ENCODE measurements at places on chromosomes 2 and 18. TPM values are rescaled to one million over a fixed set of nuclear protein-coding genes. Genes with fewer than 3 reads are reported as not detected.
A peak's percentile ranks its signal among the peaks of the same experiment; 100 is the strongest.

DNA sequence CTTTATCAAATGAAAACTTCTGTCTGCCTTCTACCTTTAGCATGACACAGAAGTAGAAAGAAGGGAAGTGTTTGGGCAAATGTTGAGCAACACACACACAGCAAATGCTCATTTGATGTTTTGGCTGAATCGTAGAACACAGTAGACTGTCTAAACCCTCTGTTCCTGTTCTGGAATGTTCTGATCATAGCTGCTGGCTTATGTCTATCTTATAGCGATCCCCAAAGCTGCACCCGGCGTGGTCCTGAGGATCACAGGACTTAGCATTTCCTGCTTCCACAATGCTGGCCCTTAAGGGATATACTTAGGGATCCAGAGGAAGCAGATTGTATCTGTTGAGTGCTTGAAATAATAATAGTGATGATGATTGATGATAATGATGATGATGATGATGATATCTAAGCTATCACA is 15.2 kb downstream of the GNLY start:
- DNase-seq, result no peak

DNA sequence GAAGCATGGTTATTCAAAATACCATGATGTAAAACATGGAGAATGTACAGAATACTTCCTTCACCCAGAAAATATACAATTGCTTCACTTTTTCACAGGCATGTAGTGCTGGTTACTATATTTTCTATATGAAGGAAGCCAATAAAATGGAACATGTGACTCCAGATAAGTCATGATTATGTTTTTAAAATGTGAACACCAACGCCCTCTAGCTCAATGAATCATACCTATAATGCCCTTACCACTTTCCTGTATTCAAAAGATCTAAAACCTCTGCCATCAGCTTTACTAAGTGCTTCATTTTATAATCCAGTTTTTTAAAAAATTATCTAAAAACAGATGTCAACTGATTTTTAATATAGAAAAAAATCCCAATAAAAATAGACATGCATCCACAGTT is 59.9 kb downstream of the SMAD2 start:
- DNase-seq, result no peak

DNA sequence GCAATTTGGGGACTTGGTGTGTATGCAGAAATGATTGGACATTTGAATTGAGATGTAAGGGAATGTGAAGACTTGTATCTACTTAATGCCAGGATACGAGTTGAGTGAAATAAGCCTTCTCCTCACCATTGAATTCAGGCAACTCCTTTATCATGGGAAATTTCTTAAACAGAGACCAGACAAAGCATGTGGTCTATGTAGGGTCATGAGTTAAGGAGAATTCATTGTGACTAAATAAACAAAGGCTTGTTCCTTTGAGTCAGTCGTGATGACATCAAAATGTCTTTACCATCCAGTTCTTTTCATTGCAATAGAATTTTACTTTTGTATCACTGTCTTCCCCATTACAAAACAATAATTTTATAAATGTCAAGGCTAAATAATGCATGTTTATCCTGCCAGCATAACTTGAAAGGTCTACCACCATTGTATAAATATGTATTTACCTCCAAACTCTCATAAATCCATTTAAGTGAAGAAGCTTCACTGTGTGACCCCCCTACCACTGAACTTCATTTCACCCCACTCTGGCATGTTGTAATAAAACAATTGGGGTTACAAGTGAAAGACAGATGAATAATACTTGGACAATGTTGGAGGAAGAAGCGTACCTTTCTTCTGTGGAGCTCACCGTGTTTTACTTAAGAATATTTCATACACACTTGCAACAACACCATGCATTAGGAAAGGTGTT is 149.4 kb downstream of the EPHA4 start:
- no peak for DNase-seq

- DNase-seq, result no peak
These were observed 301.8 kb upstream of the ID2 start for GRCh38 chr2:8380026-8380425.

- DNase-seq, result no peak
These were observed 23.2 kb upstream of the RNF103 start for GRCh38 chr2:86646865-86647264.

- DNase-seq, result no peak
These were observed 37.7 kb downstream of the MROH2A start for GRCh38 chr2:233815861-233816260.

DNA sequence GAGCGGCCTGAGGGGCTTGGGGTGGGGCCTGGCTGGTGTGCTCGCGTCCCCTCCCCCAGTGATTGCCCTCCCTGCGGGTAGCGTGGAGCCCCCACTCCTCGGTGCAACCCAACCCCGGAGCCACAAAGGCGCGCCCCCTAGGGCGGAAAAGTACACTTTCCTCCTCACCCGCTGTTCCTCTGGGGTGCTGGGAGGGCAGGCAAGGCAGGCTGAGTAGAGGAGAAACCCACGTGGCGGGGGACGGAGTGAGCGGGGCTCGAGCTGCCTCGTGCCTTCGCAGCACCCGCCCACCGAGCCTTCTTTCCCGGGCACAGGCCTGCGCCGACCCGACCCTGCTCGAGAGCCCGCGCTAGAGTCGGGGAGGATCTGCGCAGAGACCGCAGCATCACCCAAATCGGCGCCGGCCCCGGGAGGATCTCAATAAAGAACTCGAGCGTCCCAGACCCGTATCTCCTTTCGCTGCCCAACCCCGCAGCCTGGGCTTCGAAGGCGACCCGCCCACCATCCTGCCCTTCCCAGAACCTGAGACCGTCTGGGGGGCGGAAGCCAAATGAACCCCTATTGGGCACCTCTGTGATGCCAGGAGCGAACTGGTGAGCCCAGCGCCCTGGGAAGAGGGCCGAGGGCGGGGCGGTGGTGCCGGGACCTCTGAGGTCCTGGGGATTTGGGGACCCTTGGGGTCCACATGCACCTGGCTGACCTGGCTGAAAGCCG is 1.5 kb downstream of the UCN start:
- no peak for DNase-seq

DNA sequence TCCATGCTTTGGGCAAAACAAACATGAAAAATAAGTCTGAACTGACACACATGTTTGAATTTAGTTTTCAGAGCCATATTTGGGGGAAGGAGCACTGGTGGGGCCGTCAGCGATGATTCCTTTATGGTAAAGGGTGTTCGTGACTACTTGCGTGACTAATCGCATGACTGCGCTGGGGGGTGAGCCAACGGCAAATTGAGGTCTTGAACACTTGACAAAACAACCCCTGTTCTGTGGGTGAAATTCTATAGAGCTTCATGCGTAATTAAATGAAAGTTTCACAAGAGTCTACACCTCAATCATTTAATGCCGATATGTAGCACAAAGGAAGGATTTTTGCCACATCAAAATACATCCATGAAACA is 127.5 kb upstream of the CYP1B1 start:
- no peak for DNase-seq

Gene SPP2
- polyA plus RNA-seq, result not detected

DNA sequence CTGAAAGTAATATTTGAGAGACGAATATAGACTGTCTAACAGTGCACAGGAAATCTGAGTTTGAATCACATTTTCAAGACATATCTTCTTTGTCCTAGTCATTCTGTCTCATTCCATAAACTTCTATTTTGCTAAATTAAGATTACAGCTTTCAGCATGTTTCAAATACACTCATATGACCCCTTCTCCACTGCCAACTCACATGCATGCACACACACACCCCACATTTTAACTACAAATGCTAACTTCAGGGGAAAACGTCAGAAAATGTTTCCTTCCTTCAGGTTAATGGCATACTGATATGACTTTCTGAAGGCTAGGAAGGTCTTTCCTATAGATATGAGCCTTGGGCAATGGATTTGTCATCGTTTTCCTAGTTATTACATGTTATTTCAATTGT is 373.7 kb downstream of the RBM43 start:
- DNase-seq, result no peak

GRCh38 chr2:25697559-25698341 is 24.4 kb upstream of the DTNB start:
- no peak for DNase-seq

GRCh38 chr2:101820519-101820918 is 123.0 kb downstream of the MAP4K4 start:
- DNase-seq, result no peak

Gene COL4A3
- polyA plus RNA-seq, result 53.6 TPM

Gene ALPI
- not detected for polyA plus RNA-seq

GRCh38 chr2:1742681-1743395 is 1.5 kb downstream of the PXDN start:
- peak; percentile 72 for DNase-seq

GRCh38 chr2:47501374-47502200 is 98.6 kb downstream of the MSH2 start:
- no peak for DNase-seq

Gene LRRC30
- not detected for polyA plus RNA-seq

GRCh38 chr2:224876522-224876921 is 160.4 kb upstream of the CCDC195 start:
- DNase-seq, result no peak

Gene MYOM1
- polyA plus RNA-seq, result 20.0 TPM

DNA sequence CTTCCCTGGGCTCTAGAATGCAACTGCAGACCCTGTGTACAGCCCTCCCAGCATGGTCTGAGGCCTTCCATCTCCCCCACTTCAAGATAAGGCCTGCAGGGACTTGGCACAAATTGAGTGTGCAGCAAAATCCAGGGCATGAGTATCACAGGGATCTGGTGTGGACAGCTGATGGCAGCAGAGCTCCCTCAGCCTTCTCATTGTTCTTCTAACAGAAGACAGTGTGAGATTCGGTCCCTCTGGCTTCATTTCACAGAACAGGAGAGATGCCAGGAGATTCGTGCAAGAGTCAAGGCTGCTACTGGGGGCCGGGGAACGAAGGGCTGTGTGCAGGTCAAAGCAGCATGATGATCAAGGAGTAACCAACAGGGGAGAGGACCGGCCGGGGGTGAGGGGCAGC is 85.8 kb downstream of the UXS1 start:
- no peak for DNase-seq

DNA sequence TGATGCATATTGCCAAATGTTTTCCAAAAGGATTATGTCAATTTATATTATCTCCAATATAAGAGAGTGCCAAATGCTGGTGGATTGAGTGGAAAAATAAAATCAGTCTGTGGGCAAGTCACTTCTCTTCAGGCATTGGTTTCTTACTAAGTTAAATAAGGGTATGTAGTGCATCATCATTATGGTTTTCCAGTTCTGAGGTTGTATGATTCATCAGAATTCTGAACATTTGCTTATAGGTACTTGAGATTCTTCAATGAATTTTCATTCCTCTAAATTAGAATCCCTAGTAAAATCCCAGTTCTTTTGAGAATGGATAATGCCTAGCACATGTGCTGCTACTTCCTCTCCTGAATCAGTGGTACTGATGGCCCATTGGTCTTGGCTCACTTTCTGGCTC is 188.9 kb upstream of the OSR1 start:
- DNase-seq, result no peak

Gene FAP
- 0.64 TPM for polyA plus RNA-seq

- DNase-seq, result peak; percentile 45
These were observed 5.1 kb downstream of the HNMT start for GRCh38 chr2:137969418-137969765.

DNA sequence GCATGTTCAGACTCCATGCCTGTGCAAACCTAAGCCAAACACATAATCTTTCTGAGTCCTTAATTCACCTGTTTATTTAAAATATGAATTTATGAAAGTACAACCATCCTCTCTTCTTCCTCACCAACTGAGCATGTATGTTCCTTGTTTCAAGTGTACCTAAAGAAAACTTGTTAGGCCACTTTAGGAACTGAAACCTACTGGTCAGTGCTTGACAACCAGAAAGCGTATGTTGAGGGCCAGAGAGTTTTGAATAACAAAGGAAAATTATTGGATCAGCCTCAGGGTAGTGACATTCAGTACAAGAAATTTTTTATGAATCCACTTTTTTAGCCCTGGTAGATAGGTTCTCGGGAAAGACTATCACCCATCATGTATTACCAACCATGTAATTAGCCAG is 847.6 kb upstream of the CELF4 start:
- no peak for DNase-seq

GRCh38 chr2:188519136-188519535 is 227.5 kb downstream of the GULP1 start:
- no peak for DNase-seq

GRCh38 chr2:157596992-157597681 is 31.5 kb downstream of the ACVR1C start:
- DNase-seq, result no peak

Gene ASB18
- polyA plus RNA-seq, result not detected

Gene RFX8
- 1.1 TPM for polyA plus RNA-seq

- no peak for DNase-seq
These were observed 642.7 kb downstream of the ARHGAP15 start for GRCh38 chr2:143771939-143772338.

DNA sequence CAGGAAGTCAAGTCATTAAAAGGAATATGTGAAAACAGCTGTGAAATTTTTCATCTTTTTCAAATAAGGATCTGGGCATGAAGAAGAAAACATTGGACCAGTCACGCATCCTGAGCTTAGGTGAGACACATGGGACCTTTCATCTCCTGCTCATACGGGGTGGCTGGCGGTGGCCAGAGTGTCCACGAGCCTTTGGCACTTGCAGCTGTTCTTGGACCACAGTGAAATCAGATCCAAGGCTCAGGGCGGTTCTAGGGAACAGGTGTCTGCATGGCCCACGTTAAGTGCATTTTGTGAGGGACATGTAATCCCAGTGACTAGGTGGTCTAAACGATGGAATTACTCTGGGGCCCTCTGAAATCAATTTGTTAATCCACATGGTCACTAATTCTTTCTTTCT is 212.7 kb upstream of the COPS8 start:
- no peak for DNase-seq

DNA sequence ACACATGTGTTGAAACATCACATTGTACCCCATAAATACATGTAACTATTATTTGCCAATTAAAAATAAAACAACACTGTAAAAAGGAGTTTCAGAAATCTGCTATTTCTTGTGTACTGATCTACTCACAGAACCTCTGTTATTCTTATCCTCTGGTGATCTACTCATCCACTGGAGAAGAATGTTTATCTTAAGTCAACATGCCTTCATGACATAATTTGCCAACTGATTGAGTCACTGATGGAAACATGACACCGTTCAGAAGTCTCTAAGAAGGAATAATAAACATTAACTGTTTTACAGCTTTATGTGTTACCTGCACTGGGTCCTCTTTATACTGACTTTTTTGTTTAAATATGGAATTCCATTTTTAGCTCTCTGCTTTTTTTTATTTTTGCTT is 555.2 kb downstream of the DCDC2C start:
- DNase-seq, result no peak

DNA sequence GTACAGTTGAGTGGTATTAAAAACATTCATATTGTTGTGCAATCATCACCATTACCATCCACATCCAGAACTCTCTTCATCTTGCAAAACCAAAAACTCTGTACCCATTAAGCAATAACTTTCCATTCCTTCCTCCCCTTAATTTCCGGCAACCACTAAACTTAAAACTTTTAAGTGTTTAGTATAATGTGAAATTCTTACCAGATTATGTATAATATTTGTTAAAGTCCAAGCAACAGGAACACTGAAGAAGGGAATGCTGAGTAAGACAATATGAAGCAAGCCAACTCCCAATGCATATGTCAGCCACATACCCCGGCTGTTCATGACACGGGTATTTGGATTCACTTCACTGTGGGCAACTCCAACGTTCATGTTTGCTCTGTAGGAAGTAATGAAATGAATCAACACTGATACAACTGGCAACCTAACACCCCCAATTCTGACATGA is 1.9 kb downstream of the ORMDL1 start:
- DNase-seq, result no peak

- DNase-seq, result no peak
These were observed 37.9 kb downstream of the LNPK start for GRCh38 chr2:175964195-175964594.

Gene DHX57
- polyA plus RNA-seq, result 26.1 TPM

GRCh38 chr2:104236491-104236890 is 617.4 kb upstream of the POU3F3 start:
- DNase-seq, result no peak
